Activated CD4-positive, alpha-beta T cell treated with anti-CD3 and anti-CD28 coated beads, Interleukin-2, amount 10 ng/mL, durations not matched to agents 7 days and 5 days (primary cell): ENCODE measurements at places on chromosomes 13 and 19. TPM values are rescaled to one million over a fixed set of nuclear protein-coding genes. Genes with fewer than 3 reads are reported as not detected.

DNA sequence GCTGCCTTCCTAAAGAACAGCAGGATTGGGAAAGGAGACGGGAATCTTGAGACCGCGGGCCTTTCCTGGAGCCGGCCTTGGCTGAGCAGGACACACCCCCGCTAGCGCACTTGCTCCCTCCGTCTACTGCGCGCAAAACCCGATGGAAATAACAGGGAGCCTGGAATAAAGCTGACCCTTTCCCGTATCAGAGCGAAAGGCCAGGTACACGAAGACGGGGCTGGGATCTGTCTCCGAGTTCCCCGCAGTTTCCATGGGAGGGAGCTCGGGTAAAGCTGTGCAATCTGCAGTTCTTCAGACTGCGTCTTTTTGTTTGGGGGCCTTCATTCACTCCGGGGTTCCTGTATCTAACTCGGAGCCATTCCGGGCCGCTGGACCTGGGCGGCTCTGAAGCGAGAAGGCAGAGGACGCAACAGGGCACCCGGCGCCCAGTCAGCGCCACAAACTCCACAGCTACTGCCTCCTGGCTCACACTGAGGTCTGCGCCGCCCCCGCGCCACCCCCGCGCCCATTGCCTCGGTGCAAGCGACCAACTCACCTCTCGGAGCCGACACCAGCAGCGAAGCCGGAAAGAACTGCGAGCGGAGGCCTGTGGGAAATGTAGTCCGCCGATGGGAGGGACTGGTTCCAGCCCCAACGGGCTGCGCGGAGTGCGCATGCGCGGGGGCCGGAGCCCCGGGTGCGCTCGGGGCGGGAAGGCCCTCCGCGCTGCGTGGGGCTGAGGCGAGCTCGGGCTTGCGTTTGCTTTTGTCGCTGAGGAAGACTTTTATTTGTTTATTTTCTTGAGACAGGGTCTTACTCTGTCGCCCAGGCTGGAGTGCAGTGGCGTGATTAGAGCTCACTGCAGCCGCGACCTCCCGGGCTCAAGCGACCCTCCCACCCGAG lies at the start of gene ZFP14:
Gene ZFP14, minus strand, starts transcription at position 577 of the 885 bp plus-strand sequence. CDS start 11,309 bp downstream, outside the sequence.
- H3K4me1 ChIP-seq: peaks cover 14% of the 10 kb centered on the region
- H3K36me3 ChIP-seq: peaks cover 15% of the 10 kb centered on the region
- no peaks in the 10 kb centered on the region for H3K27me3 ChIP-seq
- peak within 1 kb of the TSS; percentile 96 for H3K27ac ChIP-seq
- peak; percentile 96 for DNase-seq

DNA sequence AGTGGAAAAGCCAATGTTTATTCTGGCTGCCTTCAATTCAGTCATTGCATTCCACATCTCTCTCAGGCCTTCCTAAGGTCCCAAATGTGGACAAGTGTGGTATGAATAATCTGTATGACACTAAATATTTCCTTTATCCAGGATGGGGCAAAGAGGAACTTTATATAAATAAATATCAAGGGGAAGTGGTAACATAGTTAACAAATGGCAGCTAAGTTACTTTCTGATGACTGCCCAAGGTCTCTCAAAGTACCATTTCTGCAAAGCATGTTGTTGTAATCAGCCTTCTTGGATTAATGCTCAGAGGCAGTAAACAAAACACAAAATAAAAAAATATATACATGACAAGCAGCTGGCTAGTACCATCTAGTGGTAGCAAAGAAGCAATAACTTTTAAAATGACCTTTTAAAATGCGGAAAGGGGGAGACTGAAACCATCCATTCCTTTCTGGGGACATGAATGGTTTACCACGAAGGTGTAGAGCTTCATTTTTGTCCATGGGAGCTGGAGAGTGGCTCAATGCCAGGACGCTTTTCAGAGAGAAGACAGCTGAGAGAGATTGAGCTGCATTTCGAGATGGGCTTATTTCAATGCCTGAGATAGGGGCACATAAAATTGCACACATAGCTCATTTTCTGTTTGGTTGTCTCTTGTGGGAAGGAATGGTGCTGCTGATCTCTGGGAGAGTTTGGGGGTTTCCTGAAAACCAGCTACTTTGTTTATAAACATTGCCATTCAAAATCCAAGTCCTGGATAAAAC lies 259.2 kb downstream of the RFC3 start:
- no peaks in the 10 kb centered on the region for H3K36me3 ChIP-seq
- H3K4me3 ChIP-seq: no peak overlapping the region
- H3K27me3 ChIP-seq: no peaks in the 10 kb centered on the region
- no peaks in the 10 kb centered on the region for H3K4me1 ChIP-seq
- DNase-seq: no peak

DNA sequence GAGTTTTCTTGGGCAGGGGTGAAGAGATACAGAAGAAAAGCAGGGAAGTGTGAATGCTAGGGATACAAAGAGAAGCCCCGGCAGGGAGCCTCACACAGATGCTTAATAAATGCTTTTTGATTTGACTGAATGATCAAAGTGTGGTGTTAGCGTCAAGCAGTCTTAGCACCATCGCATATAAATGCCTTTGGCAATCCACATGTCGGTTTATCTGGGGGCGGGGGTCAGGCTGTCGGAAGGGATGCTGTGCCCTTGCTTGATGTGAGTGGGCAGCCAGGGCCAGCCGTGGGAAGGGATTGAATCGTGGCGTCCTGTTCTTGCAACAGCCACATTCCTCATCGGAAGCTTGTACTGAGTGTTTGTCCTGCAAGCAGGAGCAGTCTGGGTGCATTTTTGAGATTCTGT lies 173.1 kb downstream of the LACC1 start:
- DNase-seq: no peak
- peaks cover 43% of the 10 kb centered on the region for H3K27me3 ChIP-seq
- H3K36me3 ChIP-seq: no peaks in the 10 kb centered on the region
- no peak overlapping the region for H3K4me3 ChIP-seq
- no peak overlapping the region for H3K27ac ChIP-seq
- peaks cover 6% of the 10 kb centered on the region for H3K4me1 ChIP-seq

GRCh38 chr19:36140304-36141038 lies 605 bp downstream of the CAPNS1 start:
- peak overlapping the region; percentile 95 for H3K27ac ChIP-seq
- peaks cover 31% of the 10 kb centered on the region for H3K36me3 ChIP-seq
- DNase-seq: peak; percentile 58

DNA sequence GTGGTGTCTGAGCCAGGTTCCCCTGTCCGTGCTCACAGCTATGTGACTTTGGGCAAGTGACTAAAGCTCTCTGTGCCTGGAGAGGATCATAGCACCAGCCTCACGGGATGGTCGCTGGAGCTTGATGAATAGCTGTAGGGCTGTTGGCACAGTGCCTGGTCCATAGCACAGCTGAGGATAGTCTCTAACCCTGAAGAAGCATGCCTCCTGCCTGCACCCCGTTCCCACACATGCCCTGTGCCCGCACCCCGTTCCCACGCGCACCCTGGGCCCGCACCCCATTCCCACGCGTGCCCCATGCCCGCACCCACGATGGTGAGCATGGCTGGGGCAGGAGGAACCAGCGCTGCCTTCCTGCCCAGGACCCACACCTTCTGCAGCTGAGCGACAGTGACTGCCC lies 63.7 kb upstream of the F7 start:
- H3K4me3 ChIP-seq: no peak overlapping the region
- DNase-seq: no peak
- no peaks in the 10 kb centered on the region for H3K4me1 ChIP-seq
- H3K27ac ChIP-seq: no peak overlapping the region

DNA sequence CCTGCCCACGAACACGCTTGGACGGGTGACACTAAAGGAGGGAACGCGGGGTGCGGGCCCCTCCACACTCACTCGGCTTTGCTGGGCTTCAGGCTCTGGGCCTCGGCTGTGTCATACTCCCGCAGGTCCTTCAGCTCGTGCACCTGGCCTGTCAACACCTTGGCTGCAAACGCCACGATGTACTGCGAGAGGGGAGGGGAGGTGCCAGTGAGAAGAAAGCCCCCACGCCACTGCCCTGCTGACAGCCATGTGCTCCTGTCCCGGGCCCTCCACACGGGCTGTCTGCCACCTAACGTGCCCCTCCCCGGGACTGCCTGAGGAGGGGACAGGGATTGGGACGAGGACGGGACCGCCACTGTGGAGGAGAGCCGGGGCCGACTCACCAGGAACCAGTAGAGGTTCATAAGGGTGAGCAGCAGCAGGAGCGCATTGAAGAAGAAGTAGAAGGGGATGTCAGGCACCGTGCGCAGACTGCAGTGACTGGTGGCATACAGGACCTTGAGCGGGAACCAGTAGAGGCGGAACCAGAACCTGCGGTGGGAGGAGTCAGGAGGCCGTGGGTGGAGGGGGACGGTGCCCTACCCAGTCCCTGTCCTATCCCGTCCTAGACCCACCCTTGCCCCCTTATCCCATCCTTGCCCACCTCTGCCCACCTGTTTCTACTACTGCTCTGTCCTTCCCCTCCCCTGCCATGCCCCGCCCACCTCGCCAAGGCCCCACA lies 16.9 kb downstream of the CERS1 start:
- H3K27ac ChIP-seq: no peak overlapping the region
- H3K27me3 ChIP-seq: no peaks in the 10 kb centered on the region
- H3K4me1 ChIP-seq: no peaks in the 10 kb centered on the region
- no peak overlapping the region for H3K4me3 ChIP-seq
- no peaks in the 10 kb centered on the region for H3K36me3 ChIP-seq

DNA sequence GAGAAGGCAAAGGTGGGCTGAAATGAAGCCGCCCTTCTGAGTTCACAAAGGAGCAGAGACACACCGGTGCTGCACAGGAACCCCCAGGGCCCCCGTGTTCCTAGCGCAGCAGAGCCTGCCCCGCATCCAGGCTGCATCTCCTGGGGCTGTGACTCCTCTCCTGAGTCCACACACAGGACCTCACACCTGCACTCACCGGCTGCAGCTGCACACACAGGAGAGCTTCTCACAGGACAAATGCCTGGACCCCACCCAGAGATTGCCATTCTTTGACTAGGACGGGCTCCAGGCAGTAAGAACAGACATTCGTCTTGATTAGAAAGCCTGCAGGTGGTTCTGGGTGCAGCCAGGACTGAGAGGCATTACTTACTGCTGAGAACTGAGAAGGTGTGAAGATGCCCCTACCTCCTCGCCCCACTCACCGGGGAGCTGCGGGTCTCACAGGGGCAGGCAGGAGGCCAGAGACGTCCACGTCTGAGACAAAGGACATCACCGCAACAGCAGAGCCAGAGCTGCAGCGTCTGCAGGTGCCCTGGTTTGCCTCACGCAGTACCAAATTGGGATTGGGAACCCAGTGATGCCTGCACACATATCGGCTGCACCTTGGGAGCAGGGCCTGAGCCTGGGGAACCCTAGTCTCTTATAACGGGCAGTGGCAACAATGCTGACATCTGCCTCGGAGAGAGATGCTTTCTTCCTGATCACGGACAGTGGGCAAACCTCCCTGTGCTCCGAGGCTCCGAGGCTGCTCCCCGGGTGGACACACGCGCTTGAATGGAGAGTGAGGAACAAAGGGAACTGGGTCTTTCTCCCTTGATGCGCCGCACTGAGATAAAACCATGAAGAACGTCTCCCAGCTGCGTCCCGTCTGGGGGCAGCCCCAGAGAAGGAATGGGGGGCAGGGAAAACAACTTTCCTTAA lies 50.4 kb downstream of the RASA3 start:
- H3K36me3 ChIP-seq: peaks cover 27% of the 10 kb centered on the region
- no peaks in the 10 kb centered on the region for H3K27me3 ChIP-seq
- H3K4me1 ChIP-seq: peaks cover 16% of the 10 kb centered on the region
- DNase-seq: no peak
- no peak overlapping the region for H3K4me3 ChIP-seq

DNA sequence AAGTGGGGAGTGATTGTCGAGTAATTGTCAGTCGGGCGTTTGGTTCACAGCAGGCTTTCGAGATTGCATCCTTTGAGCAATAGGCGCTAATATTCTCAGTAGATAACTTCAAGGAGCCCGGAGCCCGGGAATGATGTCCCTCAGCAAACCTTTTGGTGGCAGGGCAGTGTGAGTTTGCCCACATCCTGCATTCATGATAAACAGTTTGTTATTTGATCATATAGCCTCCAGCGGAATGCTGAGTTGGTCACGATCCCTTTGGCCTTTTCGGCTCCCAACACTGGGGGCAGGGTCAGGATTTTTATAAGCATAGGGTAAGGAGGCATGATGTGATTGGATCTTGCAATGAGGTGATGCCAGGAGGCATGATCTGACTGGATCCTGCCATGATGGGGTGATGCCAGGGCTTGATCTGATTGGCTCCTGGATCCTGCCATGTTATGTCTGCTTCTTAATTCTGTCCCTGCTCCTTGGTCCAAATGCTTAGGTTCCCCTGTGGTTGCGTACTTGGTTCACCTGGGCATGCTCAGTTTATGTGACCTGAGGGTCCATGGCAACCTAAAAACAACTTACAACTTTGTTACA lies 38.2 kb upstream of the IGSF23 start:
- DNase-seq: no peak
- no peaks in the 10 kb centered on the region for H3K36me3 ChIP-seq
- no peak overlapping the region for H3K27ac ChIP-seq
- no peak overlapping the region for H3K4me3 ChIP-seq
- peaks cover 4% of the 10 kb centered on the region for H3K27me3 ChIP-seq
- H3K4me1 ChIP-seq: peaks cover 4% of the 10 kb centered on the region

DNA sequence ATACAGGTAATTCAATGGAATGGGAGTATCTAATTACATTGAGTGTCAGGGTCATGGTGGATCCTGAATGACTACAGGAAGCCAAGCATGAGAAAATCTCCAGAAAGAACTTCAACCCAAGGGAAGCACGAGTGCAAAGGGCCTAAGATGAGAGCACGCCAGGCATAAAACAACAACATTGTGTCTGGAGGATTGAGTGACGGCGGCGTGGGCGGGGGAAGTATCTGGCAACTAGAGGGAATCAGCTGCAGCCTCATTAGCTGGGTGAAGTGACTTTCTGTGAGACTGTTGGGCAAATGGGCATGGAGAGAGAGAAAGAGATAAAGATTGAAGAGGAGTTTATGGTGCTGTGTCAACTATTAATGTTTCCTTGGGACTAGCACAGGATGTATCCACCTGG lies 194.3 kb downstream of the GPC6 start:
- no peak overlapping the region for H3K4me3 ChIP-seq
- DNase-seq: no peak
- no peaks in the 10 kb centered on the region for H3K36me3 ChIP-seq
- no peaks in the 10 kb centered on the region for H3K4me1 ChIP-seq

DNA sequence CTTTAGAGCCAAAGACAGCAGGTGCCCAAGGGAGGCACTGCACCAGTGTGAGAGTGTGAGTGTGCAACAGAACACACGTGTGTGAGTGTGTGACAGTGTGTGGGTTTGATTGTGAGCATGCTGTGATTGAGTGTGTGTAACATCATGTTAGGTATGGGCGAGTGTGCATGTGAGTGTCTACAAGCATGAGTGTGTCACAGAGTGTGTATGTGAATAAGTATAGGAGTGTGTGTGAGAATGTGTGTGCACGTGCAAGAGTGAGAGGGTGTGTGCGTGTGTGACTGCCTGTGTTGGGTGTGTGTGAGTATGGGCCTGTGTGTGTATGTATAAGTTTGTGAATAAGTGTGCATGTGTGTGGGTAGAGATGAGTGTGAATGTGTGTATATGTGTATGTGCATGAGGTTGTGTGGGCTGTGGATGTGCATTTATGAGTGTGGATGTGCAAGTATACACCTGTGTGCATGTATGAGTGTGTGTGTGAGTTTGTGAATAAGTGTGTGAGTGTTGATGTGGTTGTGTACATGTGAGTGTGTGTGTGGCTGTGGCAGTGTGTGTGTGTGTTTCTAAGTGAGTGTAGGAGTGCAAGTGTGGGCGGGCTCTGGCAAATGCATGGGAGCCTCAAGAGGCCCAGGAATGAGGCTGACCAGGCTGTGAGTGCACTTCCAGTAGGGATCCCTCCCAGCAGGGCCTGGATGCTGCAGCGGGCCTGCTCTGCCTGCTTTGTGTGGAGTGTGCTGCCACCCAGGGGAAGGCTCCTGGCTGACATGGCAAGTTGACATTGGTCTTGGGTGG lies 198.4 kb downstream of the COL4A1 start:
- no peaks in the 10 kb centered on the region for H3K4me1 ChIP-seq
- no peak overlapping the region for H3K27ac ChIP-seq
- no peak overlapping the region for H3K4me3 ChIP-seq
- no peak for DNase-seq

Gene SULT2A1
- total RNA-seq: not detected

Gene CAPN12
- total RNA-seq: 3.5 TPM

Gene YJEFN3
- total RNA-seq: 12.8 TPM

Gene SELENOV
- not detected for total RNA-seq
